ENCODE measurements at places on chromosomes 6 and 20. TPM values are rescaled to one million over a fixed set of nuclear protein-coding genes. Genes with fewer than 3 reads are reported as not detected.

MATN4 gene
- 4.0 TPM for total RNA-seq

ECT2L gene
- total RNA-seq = not detected

HTR1E gene
- total RNA-seq = not detected

BHLHE23 gene
- 0.38 TPM for total RNA-seq

CD24 gene
- total RNA-seq = 2,327 TPM

CNPY3 gene
- total RNA-seq = 67.9 TPM

- peaks cover 24% of the 10 kb centered on the region for H3K4me1 ChIP-seq
- H3K36me3 ChIP-seq = no peaks in the 10 kb centered on the region
- H3K4me3 ChIP-seq = peak overlapping the region; percentile 13
- peak overlapping the region; percentile 87 for H3K27ac ChIP-seq
These were observed 49.1 kb upstream of the TMEM30A start for GRCh38 chr6:75333676-75334200.

DNA sequence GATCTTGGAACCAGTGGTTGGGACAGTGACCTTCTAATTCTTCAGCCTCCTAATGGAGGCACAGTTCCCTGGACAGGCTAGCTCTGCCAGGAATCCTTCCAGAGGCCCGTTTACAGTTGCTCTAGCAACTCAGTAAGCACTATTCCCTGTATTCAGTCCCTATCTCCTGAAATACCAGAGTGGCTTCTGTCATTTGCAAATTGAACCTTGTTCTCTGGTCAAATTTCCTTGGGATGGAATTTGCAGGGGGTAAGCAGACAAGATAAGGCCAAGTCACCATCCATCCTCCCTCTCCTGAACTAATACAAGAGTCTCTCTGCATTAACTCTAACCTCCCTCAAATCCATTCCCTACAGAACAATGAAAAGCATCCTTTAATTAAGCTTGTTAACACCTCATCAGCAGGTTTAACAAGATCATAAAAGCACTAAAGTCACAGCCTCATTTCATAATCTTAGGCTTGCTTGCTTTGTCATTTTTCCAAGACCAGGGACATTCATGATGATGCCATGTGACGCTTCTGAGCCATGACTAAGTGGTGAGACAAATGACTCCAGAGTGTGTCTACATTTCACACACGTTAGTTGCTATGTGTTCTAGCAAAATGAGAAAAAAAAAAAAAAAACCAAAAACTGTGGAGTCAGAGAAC is 37.1 kb downstream of the SLC22A23 start:
- H3K36me3 ChIP-seq = no peaks in the 10 kb centered on the region
- H3K27ac ChIP-seq = no peak overlapping the region
- no peaks in the 10 kb centered on the region for H3K27me3 ChIP-seq
- H3K4me3 ChIP-seq = no peak overlapping the region

GRCh38 chr6:6811128-6812009 is 222.8 kb downstream of the LY86 start:
- peak; percentile 50 for DNase-seq
- no peaks in the 10 kb centered on the region for H3K27me3 ChIP-seq
- H3K4me3 ChIP-seq = no peak overlapping the region
- H3K27ac ChIP-seq = no peak overlapping the region

- H3K4me1 ChIP-seq = peaks cover 8% of the 10 kb centered on the region
- no peaks in the 10 kb centered on the region for H3K27me3 ChIP-seq
- no peak for DNase-seq
- H3K4me3 ChIP-seq = no peak overlapping the region
- no peak overlapping the region for H3K27ac ChIP-seq
These were observed 286.7 kb upstream of the CDYL start for GRCh38 chr6:4489538-4489937.

GRCh38 chr20:53926428-53927028 is 143.9 kb downstream of the BCAS1 start:
- no peak for DNase-seq
- no peak overlapping the region for H3K4me3 ChIP-seq
- H3K4me1 ChIP-seq = peaks cover 3% of the 10 kb centered on the region
- no peak overlapping the region for H3K27ac ChIP-seq
- H3K36me3 ChIP-seq = no peaks in the 10 kb centered on the region

DNA sequence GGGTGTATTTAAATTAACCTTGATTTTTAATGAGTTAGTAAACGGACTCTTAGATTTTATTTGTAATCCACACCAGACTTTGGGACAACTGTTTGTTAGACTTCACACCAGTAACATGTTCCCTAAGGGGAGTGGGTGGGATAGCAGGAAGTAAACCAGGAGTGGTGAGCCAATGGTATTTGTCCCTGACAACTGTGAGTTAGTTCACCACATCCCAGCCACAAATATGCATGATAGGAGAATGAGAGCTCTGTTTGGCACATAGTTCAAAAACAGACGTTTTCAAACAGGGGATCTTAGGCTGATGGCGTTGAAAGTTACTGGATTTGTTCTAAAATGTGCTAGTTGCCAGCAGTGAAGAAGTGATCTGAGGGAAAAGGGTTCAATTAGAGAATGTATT is 18.7 kb upstream of the COL10A1 start:
- H3K27ac ChIP-seq = no peak overlapping the region
- no peak for DNase-seq
- H3K4me3 ChIP-seq = no peak overlapping the region
- H3K4me1 ChIP-seq = no peaks in the 10 kb centered on the region
- H3K36me3 ChIP-seq = no peaks in the 10 kb centered on the region
- H3K27me3 ChIP-seq = no peaks in the 10 kb centered on the region

DNA sequence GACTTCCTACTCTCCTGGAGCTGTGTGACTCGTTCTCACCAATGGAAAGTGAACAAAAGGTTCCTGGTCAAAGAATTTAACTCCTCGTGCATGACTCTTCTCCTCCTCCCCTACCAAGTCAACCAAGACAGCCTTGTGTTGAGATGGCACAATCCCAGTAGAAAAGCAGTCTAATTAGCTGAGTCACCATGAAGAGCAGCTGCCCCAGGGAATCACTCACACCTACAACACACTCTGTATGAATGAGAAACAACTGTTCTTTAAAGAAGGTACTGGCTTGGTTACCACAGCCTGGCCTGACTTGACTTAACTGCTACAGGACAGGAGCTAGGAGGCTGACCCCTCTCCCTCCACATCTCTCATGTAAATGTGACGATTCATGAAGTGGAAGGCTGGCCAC is 2.9 kb upstream of the HLA-DOB start:
- no peaks in the 10 kb centered on the region for H3K36me3 ChIP-seq
- no peak overlapping the region for H3K4me3 ChIP-seq
- H3K4me1 ChIP-seq = no peaks in the 10 kb centered on the region
- no peaks in the 10 kb centered on the region for H3K27me3 ChIP-seq
- no peak for DNase-seq
- no peak overlapping the region for H3K27ac ChIP-seq

Data from H1 (cell line).